PC-9 (cell line): ENCODE measurements at places on chromosomes 7 and 10. TPM values are rescaled to one million over a fixed set of nuclear protein-coding genes. Genes with fewer than 3 reads are reported as not detected.
A peak's percentile ranks its signal among the peaks of the same experiment; 100 is the strongest.

GRCh38 chr10:110513949-110514348, 16.2 kb downstream of the DUSP5 start:
- H3K27ac ChIP-seq, result no peak overlapping the region
- H3K27me3 ChIP-seq, result no peaks in the 10 kb centered on the region
- no peak for DNase-seq
- peaks cover 44% of the 10 kb centered on the region for H3K36me3 ChIP-seq

DNA sequence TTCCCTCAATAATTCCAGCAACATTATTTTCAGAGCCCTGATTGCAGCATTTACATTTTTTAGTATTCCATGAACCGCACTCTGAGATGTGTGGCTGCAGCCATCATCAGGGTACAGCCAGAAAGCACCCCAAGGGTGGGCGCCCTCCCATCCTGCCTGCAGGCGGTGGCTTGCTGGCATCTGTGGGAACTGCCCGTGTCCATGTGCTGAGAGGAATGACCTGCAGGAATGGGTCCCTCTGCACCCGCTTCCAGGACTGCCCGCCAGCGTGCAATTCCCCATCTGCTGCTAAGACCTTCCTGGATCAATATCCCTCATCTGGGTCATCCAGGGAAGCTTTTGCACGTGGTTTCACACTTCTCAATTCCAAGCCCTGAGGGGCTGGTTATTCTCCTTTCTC, 32.8 kb upstream of the NUB1 start:
- H3K27me3 ChIP-seq, result peaks cover 57% of the 10 kb centered on the region
- H3K4me3 ChIP-seq, result no peak overlapping the region
- no peaks in the 10 kb centered on the region for H3K4me1 ChIP-seq
- no peaks in the 10 kb centered on the region for H3K36me3 ChIP-seq
- DNase-seq, result no peak

The MALRD1 gene
- total RNA-seq, result not detected in 2 replicates

DNA sequence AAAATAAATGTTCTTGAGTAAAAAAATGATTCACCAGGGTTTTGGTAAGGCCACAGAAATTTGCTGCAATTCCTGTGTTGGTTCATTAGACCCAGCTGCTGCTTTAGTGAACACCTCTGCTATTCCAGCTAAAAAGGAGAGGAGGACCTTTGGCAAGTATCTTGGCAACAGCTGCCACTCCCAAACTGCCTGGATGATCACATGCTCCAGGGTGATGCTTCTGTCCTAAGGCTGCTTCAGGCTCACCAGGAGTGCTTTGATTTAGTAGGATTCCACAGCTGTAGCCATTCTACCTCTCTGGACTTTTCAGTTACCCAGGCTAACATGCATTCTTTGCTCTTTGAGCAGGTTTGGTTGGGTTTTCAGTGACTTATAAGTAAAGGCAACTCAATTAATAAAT, 82.6 kb upstream of the NPVF start:
- H3K4me3 ChIP-seq, result no peak overlapping the region
- no peak overlapping the region for H3K27ac ChIP-seq
- no peaks in the 10 kb centered on the region for H3K36me3 ChIP-seq
- H3K4me1 ChIP-seq, result no peaks in the 10 kb centered on the region
- DNase-seq, result no peak
- peaks cover 94% of the 10 kb centered on the region for H3K27me3 ChIP-seq

GRCh38 chr10:121159670-121160069, 308.5 kb downstream of the WDR11 start:
- no peak overlapping the region for H3K27ac ChIP-seq
- H3K36me3 ChIP-seq, result no peaks in the 10 kb centered on the region
- H3K4me3 ChIP-seq, result no peak overlapping the region
- no peak for DNase-seq
- H3K4me1 ChIP-seq, result no peaks in the 10 kb centered on the region

- no peak overlapping the region for H3K27ac ChIP-seq
- DNase-seq, result no peak
- no peaks in the 10 kb centered on the region for H3K36me3 ChIP-seq
- no peaks in the 10 kb centered on the region for H3K4me1 ChIP-seq
Measured at GRCh38 chr10:3033925-3034324, 33.4 kb upstream of the PFKP start.

DNA sequence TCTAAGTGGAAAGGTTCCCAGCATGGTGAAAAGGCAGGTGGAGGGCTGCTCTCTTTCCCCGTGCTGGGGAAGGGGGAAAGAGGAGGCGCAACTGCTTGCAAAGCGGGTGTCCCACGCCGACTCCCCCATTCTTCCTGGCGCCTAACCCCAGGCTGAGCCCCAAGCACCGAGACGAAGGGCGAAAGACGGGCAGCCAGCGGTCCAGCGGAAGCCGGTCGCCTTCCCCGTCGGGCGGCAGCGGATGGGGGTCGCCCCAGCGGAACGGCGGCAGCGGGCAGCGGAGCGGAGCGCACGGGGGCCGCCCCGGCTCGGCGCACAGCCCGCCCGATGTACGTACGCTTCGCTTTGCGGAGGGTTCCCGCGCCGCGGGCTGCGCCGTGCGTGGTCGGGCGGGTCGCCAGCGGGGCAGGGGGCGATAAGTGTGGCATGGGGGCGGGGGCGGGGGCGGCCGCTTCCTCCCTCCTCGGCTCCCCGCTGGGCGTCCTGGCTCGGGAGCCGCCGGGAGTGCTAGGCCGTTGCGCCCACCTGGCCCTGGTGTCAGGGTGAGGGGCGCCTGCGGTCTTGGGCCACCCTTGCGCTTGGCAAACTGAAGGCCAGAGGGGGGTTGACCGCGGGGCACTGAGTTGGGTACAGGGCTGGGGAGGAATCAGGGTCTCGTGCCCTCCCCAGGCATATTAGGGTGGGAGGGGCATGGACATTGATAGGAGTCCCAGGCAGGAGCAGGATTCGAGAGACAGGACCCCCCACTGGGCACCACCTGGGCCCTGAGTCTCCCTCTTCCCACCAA, 35.2 kb upstream of the HSPB1 start:
- H3K27me3 ChIP-seq, result peaks cover 10% of the 10 kb centered on the region
- no peak for DNase-seq
- H3K36me3 ChIP-seq, result no peaks in the 10 kb centered on the region
- H3K4me3 ChIP-seq, result no peak overlapping the region
- no peak overlapping the region for H3K27ac ChIP-seq
- no peaks in the 10 kb centered on the region for H3K4me1 ChIP-seq

The CPA4 gene
- 4.2 and 9.8 TPM in 2 replicates for total RNA-seq

DNA sequence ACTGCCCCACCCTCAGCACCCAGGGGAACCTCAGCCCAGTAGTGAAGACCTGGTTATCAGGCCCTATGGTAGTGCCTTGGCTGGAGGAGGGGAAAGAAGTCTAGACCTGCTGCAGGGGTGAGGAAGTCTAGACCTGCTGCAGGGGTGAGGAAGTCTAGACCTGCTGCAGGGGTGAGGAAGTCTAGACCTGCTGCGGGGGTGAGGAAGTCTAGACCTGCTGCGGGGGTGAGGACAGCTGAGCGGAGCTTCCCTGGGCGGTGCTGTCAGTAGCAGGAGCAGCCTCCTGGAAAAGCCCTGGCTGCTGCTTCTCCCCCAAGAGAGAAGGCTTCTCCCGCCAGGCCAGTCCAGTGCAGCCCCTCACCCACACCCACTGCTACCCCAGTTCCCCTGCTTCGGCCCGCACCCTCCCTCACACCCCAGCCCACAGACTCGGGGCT, 6.3 kb downstream of the NOS3 start:
- no peaks in the 10 kb centered on the region for H3K36me3 ChIP-seq
- DNase-seq, result no peak
- no peak overlapping the region for H3K27ac ChIP-seq
- peaks cover 11% of the 10 kb centered on the region; the same call in 1 of the 2 replicates for H3K27me3 ChIP-seq

GRCh38 chr10:83942410-83942809, 196.9 kb upstream of the GHITM start:
- peaks cover 26% of the 10 kb centered on the region for H3K27me3 ChIP-seq
- no peak overlapping the region for H3K4me3 ChIP-seq
- no peak for DNase-seq
- no peak overlapping the region for H3K27ac ChIP-seq
- no peaks in the 10 kb centered on the region for H3K36me3 ChIP-seq

DNA sequence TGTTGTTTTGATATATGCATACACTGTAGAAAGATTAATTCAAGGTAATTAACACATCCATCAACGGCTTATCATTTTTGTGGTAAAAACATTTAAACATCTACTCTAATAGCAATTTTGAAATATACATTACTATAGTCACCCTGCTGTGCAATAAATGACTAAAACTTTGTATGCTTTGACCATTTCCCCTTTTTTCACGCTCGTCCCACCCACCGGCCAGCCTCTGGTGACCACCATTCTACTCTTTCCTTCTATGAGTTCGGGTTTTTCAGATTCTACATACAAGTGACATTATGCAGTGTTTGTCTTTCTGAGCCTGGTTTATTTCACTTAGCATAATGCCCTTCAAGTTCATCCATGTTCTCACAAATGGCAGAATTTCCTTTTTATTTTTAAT, 21.3 kb downstream of the CYCS start:
- no peaks in the 10 kb centered on the region for H3K27me3 ChIP-seq
- H3K27ac ChIP-seq, result no peak overlapping the region
- H3K4me3 ChIP-seq, result no peak overlapping the region

GRCh38 chr7:131104596-131105293, 222.9 kb upstream of the MKLN1 start:
- no peaks in the 10 kb centered on the region for H3K27me3 ChIP-seq
- peak overlapping the region; percentile 59; the same call in 1 of the 2 replicates for H3K4me3 ChIP-seq
- peaks cover 63% of the 10 kb centered on the region for H3K36me3 ChIP-seq

DNA sequence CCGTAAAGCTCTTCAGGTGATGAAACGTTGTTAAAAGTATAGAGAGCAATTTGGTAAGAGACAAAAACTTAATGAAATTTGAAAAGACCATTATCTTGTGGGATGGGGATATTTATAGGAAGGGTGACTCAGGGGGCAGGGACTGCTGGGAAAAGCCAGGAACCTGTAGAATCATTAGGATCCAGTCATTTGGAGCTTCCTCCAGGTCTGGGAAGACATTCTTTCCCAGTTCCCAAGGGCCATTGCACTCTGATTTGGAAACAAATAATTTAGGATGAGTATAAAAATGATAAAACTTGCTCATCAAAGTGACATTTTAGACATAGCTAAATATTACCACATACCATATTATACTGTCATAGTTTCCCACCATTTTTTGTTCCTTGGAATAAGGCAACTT, 143.9 kb downstream of the PFKFB3 start:
- no peaks in the 10 kb centered on the region for H3K27me3 ChIP-seq
- H3K27ac ChIP-seq, result no peak overlapping the region
- DNase-seq, result no peak
- H3K4me3 ChIP-seq, result no peak overlapping the region
- H3K4me1 ChIP-seq, result no peaks in the 10 kb centered on the region

DNA sequence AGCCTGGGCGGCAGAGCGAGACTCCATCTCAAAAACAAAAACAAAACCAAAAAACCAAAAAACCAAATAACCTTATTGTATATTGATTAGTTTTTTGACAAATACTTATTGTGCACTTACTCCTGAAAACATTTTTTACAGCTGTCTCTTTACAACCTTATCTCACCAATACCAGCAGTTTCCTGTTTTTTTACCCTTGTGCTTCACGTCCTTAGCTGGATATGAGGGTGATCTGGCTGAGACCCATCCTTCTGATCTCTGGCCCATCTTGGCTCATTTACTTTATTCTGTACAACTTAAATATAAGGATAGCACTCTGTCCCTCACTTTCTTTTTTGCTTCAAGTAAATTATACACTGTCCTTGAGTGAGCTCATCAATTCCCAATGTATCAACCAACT, 104.6 kb upstream of the DNAJB12 start:
- no peak for DNase-seq
- H3K27ac ChIP-seq, result no peak overlapping the region
- no peaks in the 10 kb centered on the region for H3K36me3 ChIP-seq
- no peak overlapping the region for H3K4me3 ChIP-seq

The NXPH1 gene
- total RNA-seq, result not detected in 2 replicates

DNA sequence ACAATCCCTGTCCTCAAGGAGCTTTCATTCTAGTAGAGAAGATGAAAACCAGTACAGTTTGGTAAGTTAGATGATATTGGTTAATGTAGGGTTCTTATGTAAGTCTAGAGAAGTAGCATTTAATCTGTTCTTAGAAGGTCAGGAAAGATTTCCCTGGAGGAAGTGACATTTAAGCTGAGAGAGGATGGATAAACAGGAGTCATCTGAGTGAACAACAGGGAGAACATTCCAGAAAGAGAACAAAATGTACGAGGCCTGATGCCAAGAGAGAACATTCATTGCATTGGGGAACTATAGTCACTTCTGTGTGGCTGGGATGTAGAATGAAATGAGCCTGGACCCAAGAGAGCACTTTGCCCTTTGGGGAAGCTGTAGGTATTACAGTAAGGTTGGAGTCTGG, 88.0 kb downstream of the CFTR start:
- H3K4me3 ChIP-seq, result no peak overlapping the region
- no peaks in the 10 kb centered on the region for H3K36me3 ChIP-seq
- H3K27me3 ChIP-seq, result no peaks in the 10 kb centered on the region
- no peaks in the 10 kb centered on the region for H3K4me1 ChIP-seq
- no peak for DNase-seq

The VKORC1L1 gene
- 21.6 and 31.7 TPM in 2 replicates for total RNA-seq

DNA sequence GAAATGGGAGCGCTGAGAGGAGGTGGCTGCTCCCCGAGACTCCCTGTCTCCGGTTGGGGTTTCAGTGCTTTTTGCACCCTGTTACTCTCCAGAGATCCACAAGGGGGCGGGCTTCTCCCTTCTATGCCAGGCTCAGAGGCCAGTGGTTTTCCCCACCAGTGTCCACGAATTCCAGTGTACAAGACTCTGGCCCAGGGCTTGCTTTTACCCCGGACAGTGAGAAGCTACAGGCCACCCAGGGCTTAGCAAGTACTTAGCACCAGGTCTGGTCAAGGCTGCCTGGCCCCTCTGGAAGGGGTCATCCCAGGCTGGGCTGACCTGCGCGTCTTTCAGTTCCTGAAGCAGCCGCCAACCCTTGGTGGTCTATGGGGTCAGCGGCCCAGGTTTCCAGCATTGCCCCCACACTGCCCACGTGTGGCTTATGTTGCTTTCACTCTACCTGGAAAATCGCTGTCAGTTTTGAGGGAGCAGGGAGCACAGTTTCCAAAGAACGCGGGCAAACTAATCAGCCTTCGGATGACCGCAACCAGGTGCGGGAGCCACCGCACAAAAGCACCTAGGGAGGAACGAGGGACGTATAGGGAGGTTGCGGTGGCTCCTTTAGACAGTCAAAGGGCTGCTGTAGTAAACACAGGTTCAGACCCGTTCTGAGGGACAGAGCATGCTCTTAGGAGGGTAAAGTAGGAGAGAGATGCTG, 6.8 kb downstream of the CYP26A1 start:
- H3K27ac ChIP-seq, result no peak overlapping the region
- no peaks in the 10 kb centered on the region; the same call in 1 of the 2 replicates for H3K4me1 ChIP-seq
- DNase-seq, result peak; percentile 44
- H3K4me3 ChIP-seq, result no peak overlapping the region

- no peak for DNase-seq
- peaks cover 63% of the 10 kb centered on the region for H3K36me3 ChIP-seq
- no peak overlapping the region for H3K4me3 ChIP-seq
- no peaks in the 10 kb centered on the region for H3K27me3 ChIP-seq
- H3K27ac ChIP-seq, result no peak overlapping the region
- no peaks in the 10 kb centered on the region for H3K4me1 ChIP-seq
Measured at GRCh38 chr10:46006219-46006618, 24.2 kb downstream of the NCOA4 start.
